ENCODE measurements at places on chromosomes 1 and 21.

DNA sequence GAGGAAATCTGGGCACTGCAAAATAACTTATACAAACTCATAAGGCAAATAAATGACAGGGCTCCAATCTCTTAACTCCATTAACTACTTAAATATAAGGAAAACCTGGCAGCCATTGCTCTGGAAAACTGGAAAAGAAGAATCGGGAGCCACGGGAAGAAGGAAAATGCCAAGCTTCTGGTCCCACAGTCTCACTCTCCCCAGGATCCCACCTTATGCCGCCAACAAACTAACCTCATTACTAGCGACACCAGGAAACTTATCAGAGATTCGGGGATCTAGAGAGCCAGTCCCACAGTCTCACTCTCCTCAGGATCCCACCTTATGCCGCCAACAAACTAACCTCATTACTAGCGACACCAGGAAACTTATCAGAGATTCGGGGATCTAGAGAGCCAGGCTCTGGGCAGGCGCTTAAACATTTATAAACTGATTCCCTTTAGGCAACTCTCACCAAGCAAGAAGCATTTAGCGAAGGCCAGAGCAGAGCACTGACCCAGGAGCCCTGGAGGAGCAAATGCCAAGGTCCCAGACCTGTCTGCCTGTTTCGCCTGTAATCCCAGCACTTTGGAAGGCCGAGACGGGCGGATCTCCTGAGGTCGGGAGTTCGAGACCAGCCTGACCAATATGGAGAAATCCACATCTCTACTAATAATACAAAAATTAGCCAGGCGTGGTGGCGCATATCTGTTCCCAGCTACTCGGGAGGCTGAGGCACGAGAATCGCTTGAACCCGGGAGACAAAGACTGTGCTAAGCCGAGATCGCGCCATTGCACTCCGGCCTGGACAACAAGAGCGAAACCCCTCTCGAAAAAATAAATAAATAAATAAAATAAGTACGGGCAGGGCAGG, 720 bp downstream of the PSMB2 start:
- no peak for DNase-seq

- DNase-seq, result no peak
These were observed 1353.1 kb upstream of the ADGRL4 start for GRCh38 chr1:80359666-80360065.

DNA sequence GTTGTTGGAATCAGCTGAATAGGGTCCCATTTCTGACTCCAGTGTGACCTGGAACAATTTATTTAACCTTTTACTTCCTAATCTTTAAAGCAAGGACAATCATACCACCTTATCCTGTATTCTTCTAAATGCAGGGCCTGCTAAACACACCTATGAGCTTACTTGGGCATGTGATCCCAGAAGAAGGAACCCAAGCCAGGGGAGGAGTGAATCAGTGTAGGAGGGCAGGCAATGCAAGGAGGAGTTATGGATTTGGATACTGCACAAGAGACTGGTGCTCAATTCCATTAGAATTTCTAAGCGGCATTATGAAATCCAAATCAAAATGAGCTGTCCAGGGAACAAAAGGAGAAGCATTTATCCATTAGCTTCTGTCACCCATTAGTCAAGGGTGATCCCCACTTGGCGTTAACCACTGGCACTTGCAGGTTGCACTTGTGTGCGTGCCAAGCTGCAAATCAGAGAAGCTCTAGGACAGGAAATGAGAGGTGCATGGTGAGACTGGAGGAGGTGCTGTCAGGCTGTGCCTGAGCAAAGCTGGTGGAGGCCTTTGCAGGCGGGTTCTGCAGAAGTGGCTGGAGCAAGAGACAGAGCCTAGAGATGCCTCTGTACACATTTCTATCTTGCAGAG, 297.2 kb upstream of the PLXNA2 start:
- no peak for DNase-seq

DNA sequence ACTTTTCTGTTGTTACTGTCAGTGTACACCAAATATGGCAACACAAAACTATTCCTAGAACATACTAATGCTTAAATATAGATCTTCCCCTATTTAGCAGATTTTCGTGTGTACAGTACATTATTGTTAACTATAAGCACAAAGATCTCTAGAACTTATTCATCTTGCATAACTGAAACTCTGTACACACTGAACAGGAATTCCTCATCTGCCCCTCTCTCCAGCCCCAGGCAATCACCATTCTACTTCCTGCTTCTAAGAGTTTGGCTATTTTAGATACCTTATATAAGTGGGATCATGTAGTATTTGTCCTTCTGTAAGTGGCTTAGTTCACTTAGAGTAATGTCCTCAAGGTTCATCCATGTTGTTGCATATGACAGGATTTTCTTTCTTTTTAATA, 4.5 kb upstream of the RGL1 start:
- DNase-seq, result no peak

- no peak for DNase-seq
These were observed 77.5 kb downstream of the PTPN14 start for GRCh38 chr1:214473862-214474261.

DNA sequence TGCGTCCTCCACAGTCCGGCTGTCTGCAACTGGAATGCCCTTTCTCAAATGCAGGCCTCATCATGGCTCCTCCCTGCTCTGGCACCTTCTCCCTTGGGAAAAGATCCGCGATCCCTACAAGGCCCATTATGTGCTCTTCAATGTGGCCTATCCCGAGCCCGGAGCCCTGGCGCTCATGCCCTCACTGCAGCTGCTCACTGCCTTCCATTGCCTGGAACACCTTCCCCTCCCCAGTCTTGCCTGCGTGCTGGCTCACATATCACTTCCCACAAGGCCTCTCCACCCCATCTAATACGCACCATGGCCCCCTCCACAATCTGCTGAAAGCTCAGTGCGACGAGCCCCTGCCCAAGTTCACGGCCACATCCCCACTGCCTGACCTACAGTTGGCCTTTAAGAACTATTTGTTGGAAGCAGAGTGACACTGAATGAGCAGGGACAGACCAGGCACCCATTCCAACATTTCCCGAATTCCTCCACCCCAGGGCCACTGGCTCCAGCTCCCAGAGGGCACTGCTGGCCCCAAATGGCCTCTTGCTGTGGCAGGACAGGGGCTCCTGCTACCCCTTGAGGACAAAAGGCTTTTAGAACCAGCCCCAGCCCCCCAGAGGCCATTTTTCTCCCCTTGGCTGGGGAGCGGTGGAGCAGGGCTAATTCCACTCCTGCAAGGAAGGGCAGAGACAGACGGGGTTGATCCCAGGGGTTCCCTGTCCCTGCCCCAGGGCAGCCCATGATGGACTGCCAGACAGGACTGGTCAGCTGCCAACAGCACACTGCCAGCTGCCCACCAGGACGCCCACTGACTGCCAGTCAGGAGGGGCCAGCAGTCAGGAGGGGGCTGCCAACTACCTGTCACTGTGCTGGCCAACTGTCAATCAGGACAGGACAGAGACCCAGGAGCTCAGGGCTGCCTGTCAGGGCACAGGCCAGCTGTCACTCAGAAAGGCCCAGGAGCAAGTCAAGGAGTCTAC, 64.8 kb downstream of the DHRS3 start:
- peak; percentile 76 for DNase-seq

- no peak for DNase-seq
These were observed 2.1 kb downstream of the OTUD3 start for GRCh38 chr1:19884312-19884711.

- no peak for DNase-seq
These were observed 106.5 kb downstream of the RGS7 start for GRCh38 chr1:241250465-241250864.

GRCh38 chr1:178528953-178529335, 16.0 kb downstream of the TEX35 start:
- DNase-seq, result no peak

DNA sequence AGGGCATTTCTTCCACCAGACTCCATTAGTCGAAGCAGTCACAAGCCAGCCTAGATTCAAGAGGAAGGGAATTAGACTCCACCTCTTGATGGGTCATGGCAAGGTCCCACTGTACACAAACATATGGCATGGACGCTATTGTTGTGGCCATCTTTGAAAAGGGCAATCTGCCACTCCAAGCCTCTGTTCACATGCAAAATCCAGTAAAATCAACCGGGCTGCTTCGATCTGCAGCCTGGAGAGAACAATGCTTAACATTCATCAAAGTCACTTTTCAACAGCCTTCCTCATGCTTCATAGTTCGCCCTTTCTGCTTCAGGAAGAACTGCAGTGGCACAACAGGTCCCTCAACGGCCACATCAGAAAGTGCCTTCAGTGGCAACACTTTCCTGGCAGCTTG, 28.0 kb upstream of the GJB5 start:
- DNase-seq, result no peak

DNA sequence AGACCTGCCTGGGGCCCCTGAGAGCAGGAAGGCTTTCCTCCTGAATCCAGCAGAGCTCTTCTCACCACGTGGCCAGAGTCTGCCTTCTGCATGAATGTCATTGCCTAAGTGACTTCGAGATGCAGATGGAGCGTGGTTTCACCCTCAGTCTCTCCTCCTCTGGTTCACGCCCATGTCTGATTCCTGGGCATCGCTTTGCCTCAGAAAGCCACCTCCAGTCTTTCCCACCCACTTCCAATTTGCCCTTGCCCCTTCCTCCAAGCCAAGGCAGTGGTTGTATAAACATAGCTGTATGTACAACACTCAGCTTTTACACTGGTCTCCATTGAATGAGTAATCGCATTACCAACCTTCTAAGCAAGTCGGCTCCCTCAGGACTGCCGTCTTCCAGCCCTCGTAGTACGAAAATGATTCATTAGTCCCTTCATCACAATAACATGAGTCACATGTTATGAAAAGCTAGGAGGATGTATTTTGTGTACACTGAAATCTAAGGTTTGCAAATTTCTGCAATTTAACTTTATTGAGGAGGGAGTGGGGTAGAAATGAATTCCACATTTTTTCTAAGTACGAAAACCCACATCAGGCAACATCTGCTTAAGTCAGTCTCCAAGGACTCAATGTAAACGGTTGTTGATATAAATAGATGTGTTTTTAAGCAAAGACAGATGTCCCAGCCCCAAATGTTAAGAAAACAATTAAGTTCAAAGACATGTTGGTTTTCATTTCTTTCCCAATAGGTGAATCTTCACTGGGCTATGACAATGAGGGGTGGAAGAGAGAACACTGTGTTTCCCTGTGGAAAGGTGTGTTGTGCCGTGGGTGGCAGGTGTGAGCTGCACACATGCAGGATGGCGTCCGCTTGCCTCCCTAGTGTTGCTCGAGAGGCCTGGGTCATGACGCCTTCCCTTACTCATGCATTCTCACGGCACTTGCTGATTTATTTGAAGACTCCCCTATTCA, 32.3 kb upstream of the ETS2 start:
- DNase-seq, result peak; percentile 76

- peak; percentile 65 for DNase-seq
These were observed 105.0 kb downstream of the FNBP1L start for GRCh38 chr1:93552741-93553455.

DNA sequence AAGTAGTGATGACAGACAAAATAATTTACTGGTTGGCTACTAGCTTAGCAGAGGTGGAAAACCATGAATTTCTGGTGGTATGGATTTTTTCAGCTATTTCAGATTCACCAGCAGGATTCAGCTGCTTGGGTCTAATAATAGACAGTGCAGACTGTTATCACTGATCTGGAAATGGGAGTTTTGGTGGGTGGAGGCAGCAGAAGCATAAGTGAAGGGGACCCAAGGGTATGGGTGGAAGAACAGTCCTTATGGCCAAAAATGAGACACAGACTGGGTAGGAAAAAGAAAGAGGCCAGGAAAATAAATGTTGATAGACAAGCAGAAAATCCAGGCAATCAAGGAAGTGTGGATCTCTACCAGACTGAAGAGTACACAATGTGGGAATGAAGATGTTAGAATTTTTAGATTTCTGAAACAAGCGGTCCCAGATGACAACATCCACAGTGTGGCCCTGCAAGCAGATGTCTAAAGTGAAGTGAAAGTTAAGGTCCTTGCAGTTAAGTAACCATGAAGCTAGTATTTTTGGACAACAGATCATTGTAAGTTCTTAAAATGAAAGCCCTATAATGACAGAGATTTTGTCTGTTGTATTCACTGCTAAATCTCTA, 24.7 kb downstream of the LYST start:
- no peak for DNase-seq

DNA sequence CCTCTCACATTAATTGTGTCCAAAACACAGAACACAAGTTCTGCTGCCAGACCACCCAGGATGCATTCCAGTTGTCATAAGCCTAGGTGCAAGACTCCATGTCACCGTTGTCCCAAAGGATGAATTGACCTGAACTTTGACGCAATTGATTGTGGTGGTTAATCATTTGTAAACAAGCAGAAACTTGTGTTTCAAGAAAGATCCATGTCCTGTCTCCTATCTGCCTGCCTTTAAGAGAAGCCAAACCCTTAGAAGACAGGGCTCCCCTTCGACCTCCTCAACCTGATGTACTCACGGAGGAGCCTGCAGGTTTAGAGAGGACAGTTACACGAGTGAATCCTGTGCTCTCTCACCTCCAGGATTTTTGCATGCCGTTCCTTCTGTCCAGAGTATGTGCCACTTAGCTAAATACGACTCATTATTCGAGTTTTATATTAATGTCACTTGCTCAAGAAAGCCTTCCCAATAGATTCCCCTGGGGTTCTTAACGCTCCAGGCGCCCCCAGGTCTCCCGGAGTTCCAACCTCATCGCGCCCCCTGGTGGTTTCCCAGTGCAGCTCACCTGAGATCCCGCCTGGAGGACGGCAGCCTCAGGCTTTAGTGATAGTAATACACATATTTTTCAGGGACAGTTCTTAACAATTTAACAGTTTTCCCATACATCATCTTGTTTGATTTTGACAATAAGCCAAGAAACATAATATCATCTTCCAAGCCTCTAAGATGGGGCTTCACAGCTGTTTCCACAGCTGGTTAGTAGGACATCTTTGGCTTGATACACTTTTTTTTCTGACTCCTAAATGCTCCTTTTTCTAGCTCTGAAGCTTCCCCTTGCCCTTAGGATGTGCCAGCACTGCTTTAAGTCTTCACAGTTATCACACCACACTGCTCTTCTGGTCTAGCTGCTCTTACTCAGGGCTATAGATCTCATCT, 2.4 kb upstream of the C8B start:
- DNase-seq, result no peak

- no peak for DNase-seq
These were observed 120.2 kb downstream of the CAPN8 start for GRCh38 chr1:223545343-223545742.

GRCh38 chr1:85321237-85321964, 45.0 kb upstream of the BCL10 start:
- DNase-seq, result no peak

- no peak for DNase-seq
These were observed 976.5 kb downstream of the ADGRL2 start for GRCh38 chr1:82777240-82777639.

DNA sequence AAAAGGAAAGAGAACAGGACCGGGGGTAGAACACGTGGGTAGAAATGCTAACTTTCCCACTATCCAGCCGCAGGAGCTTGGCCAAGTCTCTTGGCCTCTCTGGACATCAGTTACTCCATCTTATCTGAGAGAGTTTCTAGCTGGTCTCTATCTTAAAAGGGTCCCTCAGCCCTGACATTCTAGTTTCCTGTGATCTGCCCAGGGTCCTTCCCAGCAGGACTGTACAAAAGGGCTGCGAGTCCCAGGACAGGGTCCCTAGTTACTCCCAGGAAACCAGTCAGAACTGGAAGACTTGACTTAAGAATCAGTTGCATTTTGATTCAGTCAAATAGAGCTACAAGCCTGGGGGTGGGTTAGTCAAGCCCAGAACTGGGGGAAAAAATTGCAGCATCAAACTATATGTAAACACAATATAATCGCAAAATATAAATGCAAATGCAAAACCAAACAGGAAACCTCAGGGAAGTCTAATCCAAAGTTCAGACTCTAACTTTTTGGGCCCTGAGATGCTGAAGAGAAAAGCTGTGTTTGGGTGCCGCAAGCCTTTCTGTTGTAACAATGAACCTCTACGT, 2.9 kb downstream of the ASAP3 start:
- no peak for DNase-seq

- DNase-seq, result no peak
These were observed 415.0 kb upstream of the VAMP3 start for GRCh38 chr1:7356079-7356478.

- DNase-seq, result no peak
These were observed 94.5 kb upstream of the RAVER2 start for GRCh38 chr1:64650411-64650810.

Measured in right cardiac atrium (tissue), 5 donors.